ENCODE measurements at places on chromosomes 6 and 20.
A peak's percentile ranks its signal among the peaks of the same experiment; 100 is the strongest.

GRCh38 chr20:51802170-51802751 lies at the start of gene SALL4:
SALL4 (minus strand) TSS chr20:51802521; CDS start chr20:51802408, 113 bp downstream.
- DNase-seq: no peak

- DNase-seq: no peak
Observed at GRCh38 chr6:123316733-123317323, 319.9 kb downstream of the TRDN start.

DNA sequence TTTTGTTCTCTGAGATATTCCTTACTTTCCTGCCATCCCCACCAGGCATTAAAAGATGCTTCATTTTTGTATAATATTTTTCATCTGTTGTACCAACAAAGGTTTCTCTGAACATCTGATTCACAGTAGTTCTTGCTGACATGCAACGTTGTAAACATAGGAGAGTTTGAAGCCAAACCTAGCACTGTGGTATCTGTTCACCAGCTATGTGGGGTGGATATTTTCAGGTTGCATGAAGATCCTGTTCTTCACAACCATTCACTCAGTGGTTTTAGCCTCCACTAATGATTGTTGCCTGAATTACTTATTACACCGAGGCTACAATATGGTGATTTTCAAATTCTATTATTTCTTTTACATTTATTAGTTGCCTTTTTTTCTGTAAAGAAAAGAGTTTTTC lies 56.5 kb downstream of the EYA4 start:
- DNase-seq: no peak

DNA sequence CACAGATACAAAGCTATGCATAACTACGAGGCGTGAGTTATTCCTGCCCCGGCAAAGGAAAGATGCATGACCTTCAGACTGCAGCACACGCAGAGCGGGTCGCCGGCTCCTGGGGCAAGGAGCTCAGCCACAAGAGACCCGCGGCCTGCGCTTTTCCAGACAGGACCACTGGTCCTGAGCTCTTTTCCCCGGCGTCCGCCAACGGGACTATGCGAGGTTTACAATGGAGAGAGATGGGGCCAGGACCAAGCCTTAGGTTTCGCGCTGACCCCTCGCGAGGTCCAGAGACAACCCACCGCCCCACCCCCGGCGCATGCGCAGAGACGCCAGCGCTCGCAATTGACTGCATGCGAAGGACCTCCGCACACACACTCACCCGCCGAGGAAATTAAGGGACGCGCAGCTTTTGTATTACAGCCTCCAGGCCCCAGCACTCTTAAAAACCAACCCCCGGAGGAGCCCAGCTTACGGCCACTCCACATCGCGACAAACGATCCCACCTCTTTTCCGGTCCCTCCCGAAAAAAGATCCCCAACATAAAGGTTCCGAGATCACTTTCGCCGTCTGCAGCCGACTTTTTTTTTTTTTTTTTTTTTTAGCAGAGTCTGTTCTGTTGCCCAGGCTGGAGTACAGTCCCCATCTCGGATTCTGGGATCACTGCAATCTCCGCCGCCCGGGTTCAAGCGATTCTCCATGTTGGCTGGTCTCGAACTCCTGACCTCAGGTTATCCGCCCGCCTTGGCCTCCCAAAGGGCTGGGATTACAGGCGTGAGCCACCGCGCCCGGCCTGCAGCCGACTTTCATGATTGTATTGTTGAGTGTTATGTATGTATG lies at the start of gene COQ3:
Gene COQ3, minus strand, starts transcription at position 498 of the 834 bp plus-strand sequence. Its CDS starts 16 bp downstream, at position 482.
- DNase-seq: no peak

DNA sequence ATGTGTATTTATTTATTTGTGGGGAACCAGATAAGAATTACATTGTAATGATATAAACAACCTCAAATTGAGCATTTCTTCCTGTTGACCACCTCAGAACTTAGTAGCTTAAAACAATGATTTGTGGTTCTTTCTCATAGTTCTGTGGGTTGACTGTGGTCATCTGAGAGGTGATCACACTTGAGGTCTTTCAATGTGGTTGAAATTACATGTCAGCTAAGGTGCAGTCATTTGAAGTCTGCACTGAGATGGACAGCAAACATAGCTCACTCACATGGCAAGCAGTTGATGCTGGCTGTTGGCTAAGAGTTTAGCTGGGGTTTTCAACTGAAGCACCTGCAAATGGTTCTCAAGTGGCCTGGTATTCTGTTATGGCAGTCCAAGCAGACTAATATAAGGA lies 436.7 kb upstream of the MAP3K7 start:
- no peak for DNase-seq

DNA sequence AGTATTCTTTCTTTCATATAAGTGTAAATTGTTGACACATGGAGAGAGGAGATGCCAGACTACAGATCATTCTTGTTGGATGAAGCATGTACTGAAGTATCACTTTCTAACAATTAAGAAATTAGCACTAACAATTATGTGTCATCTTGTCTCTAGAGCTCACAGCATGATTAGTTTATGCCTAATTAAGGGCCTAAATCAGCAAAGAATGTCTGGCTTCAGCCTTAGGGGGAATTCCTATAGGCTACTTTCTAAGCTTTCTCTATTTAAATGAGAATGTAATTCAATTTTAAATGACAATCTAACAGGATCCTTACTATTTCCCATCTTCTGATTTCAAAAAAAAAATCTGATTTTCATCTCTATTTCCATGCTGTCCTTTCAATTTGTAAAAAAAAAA lies 371.0 kb downstream of the EPHA7 start:
- no peak for DNase-seq

DNA sequence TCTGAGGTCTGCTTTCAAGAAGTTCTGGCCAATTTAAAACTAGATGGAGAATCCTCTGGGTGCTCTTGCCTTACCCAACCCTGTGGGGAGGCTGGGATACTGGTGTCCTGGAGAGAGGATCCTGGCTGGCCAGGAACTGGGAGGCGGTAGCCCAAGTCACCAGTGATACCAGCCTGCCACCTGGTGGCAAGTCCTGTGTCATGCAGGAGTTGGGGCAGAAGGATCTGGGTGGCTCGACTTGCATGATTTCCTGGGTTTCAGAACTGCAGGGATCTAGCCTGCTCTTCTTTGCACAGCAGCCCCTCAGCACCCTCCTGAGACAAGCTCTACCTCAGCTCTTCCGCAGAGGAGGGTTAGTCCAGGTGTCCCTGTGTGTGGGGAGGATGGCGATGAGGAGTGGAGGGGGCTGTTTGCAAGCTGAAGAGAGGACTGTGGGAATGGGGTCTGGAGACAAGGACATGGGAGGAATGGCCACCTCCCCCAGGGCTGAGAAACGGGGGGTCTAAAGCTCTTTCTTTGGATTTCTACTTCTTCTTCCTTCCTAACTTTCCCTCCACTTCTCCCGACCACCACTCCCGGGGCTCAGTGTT lies 4.2 kb downstream of the KCNK17 start:
- DNase-seq: no peak

GRCh38 chr6:157229132-157229618 lies 94.1 kb downstream of the TMEM242 start:
- peak; percentile 45 for DNase-seq

- no peak for DNase-seq
Observed at GRCh38 chr6:89270951-89271721, 44.0 kb downstream of the GABRR2 start.

DNA sequence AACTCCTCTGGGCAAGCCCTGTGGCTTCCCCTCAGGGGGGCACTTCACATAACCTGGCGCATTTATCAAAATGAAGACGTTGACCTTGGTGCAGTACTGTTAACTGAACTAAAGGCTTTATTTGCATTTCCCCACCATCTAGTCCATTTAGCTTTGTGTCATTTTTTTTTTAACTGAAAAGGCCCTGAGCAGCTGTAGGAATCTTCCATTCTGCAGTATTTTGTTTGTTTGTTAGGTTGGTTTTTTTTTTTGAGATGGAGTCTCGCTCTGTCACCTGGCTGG lies 10.7 kb downstream of the TMEM181 start:
- DNase-seq: no peak

- DNase-seq: no peak
Observed at GRCh38 chr6:41072836-41073202, at the start of gene NFYA. NFYA (plus strand) TSS chr6:41072974; CDS start chr6:41079090, 6,116 bp downstream.

GRCh38 chr6:43454696-43455530 lies 435 bp downstream of the DLK2 start:
- no peak for DNase-seq

DNA sequence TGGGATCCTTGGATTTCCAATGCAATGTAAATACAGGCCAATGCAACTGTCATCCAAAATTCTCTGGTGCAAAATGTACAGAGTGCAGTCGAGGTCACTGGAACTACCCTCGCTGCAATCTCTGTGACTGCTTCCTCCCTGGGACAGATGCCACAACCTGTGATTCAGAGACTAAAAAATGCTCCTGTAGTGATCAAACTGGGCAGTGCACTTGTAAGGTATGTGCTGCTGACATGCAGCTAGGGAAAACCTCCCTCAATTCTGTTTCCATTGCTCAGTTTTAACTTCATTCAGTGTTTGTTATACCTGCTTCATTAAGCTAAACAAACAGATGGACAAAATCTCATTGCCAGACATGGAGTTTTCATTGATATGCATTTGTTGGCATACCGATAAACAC lies 397.1 kb downstream of the ARHGAP18 start:
- no peak for DNase-seq

DNA sequence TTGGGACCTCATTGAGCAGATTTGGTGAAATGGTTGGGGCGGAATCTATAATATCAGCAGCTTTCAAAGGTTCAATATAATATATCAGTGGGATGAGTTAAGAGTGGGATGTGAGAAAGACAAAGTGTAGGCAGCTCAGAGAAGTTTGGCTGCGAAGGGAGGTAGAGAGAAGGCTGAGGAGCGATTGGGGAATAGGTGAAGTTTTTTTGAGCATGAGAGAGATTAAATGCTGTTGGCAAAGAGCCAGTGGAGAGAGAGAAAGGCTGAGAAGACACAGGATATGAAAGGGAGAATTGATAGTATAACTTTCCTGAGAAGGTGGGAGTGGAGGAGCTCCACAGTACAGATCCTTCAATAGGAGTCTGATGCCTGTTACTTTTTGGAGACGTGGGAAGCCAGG lies 12.1 kb upstream of the SERINC3 start:
- DNase-seq: no peak

GRCh38 chr6:39330057-39330456 lies 7.6 kb upstream of the KCNK16 start:
- no peak for DNase-seq

DNA sequence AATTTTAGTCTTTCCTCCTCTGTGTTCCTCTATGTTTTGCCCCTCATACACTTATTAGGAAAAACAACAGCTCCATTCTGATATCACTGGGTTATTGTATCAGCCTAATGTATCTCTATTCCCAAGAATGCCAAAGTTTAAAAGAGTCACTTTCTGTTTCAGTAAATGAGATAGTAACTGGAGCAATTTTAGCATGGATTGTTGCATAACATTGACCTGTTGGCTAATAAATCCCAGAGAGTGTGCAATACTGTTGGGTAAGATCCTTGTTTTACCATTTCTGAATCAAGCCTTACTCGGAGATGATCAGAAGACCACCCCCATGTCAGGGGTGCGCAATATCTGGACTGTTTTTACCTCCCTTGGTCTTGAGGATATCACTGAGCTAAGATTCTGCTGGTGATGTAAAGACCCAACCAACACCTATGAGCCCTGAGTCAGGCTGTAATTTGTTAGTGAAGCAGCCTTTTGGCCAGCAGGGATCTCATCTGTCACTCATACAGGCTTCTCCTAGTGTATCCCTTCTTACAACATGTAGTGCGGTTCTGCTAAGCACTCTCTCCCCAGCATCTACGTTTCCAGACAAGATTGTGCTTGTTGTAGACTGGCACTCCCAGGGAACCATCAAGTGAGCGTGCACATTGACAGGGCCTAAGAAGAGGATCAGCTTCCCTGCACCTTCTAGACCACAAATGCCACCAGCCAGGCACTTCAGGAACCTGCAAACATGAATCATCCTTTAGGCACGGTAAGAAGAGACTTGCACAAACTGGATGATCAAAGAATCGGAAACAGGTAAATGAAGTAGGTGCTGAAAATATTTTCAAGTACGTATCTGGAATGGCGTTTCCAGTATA lies 11.5 kb upstream of the IPCEF1 start:
- no peak for DNase-seq

GRCh38 chr20:43993560-43993959 lies 78.9 kb downstream of the TOX2 start:
- no peak for DNase-seq

DNA sequence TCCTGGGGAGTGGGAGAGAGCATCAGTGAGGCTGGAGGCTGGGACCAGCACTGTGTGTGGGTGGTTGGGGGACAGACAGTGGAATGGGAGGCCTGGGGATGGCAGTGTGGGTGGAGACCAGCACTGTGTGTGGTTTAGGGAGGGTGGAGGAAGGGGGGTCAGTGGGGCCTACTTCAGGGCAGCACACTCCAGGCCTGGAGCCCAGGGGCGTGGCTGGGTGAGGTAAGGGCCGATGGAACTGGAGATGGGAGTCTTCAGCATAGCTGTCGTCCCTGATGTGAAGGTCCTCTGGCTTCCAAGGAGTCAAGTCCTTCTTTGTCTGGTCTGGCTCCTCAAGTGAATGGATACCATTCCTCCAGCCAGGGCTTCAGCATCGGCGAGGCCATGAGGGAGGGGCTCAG lies 18.6 kb downstream of the KCNK17 start:
- DNase-seq: no peak

GRCh38 chr6:111832833-111833418 lies 40.3 kb downstream of the FYN start:
- DNase-seq: no peak

DNA sequence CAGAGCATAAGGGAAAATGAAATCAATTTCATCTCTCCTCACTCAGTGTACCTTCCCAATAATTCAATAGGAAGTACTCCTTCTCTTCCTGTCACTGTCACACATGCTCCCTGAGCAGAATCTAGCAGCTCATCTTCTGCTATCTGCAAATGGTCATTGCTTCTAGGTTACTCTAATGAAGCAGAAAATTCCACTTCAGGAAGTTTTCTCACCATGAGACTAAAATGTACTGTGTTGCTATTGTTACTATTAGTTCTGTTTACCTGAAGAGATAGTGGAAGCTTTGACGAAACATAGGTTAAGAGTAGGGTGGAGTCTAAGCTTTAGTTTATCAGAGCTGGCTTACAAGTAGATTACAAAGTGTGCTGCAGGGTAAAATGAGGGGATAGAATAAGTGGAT lies 52.8 kb downstream of the RFX6 start:
- no peak for DNase-seq

DNA sequence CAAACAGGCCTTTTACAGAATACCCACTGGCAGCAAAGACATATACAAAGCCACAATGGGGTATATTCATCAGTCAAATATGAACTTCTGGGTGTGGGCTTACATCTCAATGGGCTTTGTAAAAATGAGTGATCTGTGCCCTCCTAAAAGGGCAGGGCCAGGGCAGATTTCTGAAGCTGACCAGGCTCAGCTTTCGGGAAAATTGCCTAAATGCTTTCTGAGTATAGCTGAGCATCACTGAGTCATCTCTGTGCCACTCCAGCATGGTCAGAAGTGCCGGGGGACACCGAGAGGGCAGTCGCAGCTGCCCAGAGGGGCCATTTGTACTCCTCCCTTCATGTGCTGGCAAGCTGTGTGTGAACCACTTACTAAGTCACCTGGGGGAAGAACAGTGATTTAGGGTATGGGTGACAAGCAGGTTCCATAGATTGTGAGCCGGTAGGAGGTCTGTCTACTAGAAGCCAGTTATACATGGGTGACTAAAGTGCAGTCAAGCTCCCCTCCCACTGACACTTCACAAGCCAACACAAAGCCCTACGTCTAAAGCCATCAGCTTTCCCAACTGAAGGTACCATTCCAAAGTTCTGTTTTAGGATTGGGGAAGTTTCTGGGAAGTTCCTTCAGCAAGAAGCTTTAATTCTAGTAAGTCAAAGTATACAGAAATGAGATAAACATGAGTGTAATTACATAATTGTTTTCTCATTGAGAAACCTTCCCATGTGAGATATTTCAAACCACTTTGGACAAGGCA lies 147.6 kb upstream of the TAB2 start:
- no peak for DNase-seq
